Activated T-helper 17 cell treated with anti-CD3 and anti-CD28 coated beads, Interleukin-2, amount 50 U/mL, for 72 hours (primary cell): ENCODE measurements at places on chromosomes 2 and 18. TPM values are rescaled to one million over a fixed set of nuclear protein-coding genes. Genes with fewer than 3 reads are reported as not detected.
A peak's percentile ranks its signal among the peaks of the same experiment; 100 is the strongest.

The VPS4B gene
- 63.8 TPM for total RNA-seq

The SLC66A2 gene
- 16.8 TPM for total RNA-seq

The SCN9A gene
- total RNA-seq, result not detected

The RFTN2 gene
- total RNA-seq, result 0.17 TPM

The CROCC2 gene
- not detected for total RNA-seq

The CCDC178 gene
- total RNA-seq, result not detected

- ATAC-seq, result peak; percentile 3
Measured at GRCh38 chr2:111702119-111702803, 181.7 kb downstream of the ANAPC1 start.

- ATAC-seq, result no peak
Measured at GRCh38 chr18:22513721-22514481, 96.2 kb upstream of the CTAGE1 start.

DNA sequence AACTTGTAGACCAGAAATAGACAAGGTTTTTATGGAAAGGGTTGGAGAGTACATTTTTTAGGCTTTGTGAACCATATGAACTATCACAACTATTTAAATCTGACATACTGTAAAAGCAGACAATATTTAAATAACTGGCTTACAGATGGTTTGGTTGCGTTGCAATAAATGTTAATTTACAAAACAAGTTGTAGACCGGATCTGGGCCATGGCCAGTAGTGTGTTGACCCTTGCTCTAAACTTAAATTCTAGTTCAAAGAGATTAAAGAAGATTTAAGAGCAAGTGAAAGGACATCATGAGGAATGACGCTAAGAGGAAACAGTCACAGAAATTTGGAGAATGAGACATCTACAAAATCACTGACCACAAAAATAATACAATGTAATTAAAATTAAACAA lies 652.7 kb downstream of the DCDC2C start:
- no peak for ATAC-seq

DNA sequence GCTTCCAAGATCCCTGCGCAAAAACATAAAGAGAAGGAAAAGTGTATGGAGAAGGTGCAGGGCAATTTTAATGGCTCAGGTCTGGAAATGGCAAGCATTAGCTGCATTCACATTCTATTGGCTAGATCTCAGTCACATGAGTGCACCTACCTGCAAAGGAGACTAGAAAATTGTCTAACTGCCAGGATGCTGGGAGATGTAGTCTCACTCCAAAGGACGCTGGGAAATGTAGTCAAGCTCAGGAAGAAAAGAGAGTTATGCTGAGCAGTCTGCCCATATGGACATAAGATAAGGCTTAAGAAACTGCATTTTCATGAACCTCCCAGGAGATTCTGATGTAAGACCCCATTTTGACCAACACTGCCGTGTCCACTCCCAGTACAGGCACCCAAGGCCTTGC lies 9.5 kb upstream of the KLHL29 start:
- no peak for ATAC-seq

DNA sequence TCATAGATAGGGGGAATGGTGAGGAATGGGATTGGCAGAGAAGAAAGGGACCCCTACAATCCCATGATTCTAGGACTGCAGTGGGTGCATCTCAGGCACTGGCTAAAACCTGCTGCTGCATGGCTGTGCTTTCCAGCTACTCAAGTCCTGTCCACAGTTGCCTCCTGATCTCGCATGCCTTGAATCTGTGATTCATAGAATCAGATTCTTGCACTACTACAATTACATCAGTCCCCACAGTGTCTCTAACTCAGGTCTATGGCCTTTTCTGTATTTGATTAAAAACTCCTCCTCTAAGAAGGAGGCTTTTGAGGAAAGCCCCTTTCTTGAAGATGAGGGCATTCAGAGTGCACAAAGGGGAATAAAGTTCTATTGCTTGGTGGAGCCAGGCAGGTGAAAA lies 117.4 kb downstream of the LRATD1 start:
- ATAC-seq, result no peak
